Stimulated activated CD4-positive, alpha-beta T cell treated with anti-CD3 and anti-CD28 coated beads, TNF-alpha, amount 100 ng/mL, for 1 hour (primary cell): ENCODE measurements at places on chromosomes 3 and 15.

DNA sequence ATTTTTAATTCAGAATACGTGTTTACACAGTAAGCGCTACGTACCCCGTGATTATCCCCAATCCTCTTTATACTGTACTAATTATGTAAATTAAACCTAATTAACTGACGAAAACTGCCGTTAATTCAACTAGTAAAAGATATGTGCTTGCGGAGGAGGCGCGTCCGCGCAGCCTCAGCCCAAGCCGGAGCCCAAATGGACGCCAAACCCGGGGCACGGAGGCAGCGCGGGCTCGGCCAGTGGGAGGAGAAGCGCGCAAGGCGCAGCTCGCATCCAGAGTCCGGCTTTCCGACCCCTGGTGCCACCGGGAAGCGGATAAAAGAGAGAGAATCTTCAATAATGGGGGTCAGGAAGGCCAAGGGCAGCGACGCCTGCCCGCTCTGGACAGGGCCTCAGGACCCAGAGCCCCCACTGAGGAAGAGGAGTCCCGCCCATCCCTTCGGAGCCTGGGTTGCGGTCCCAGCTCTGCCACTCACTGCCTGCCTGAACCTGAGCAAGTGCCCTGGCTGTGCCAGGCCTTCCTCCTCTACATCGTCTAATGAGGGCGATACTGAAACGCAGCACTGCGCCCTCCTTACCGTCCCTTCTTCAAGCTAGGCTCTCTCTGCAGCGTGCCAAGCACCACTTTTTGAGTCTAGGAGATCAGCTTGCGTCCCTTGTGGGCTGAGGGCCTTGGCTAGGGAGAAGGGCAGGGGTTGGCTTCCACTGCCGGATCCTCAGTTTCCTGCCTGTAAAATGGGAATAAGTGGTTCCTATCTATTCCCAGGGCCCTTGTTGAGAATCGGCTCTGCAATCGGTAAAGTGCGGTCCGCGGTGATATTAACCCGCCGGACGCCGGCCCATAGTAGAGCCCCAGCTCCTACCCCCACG lies 5.0 kb upstream of the SKOR1 start:
- no peak for DNase-seq

- DNase-seq: no peak
Observed at GRCh38 chr3:9951126-9951525, 1.1 kb downstream of the PRRT3 start.

- no peak for DNase-seq
Observed at GRCh38 chr3:171803044-171803443, 7.2 kb downstream of the PLD1 start.

DNA sequence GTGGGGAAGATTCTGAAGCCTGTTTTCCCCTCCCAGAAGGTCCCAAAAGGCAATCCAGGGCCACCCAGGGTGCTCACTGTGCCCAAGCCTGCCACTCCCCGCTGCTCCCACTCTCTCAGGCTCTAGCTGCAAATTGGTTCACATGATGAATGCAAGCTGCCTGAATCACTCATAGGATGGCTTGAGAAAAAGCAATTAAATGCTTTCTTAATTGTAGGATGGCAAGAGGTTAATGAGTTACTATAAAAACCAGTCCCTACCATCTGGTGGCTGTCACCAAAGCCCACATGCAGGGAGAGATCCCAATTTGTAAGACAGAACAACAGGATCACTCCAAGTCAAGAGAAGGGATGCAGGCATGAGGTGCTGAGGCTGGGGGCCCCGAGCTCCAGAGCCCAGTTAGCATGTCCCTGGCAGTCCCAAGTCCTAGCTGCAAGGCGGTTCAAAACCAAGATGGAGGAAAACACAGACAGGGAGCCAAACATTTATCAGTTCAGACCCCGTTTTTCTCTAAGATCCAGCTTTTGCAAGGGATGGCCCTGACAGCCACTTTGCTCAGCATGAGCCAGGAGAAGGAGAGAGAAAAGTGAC lies 207.1 kb downstream of the UACA start:
- DNase-seq: no peak

DNA sequence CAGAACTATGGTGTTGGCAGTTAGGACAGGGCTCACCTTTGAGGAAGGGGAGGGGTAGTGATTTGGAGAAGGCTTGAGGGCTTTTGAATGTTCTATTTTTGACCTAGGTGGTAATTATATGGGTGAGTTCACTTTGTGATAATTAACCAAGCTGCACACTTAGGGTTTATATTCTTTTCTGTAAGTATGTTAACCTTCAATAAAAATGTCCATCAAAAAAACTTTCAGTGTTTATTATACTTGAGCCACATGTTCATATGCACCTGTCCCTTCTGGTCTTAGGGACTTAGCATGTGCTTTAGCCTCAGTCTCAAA lies 28.4 kb downstream of the PDE8A start:
- no peak for DNase-seq

GRCh38 chr15:67267951-67268941 lies 13.7 kb downstream of the IQCH start:
- DNase-seq: no peak

DNA sequence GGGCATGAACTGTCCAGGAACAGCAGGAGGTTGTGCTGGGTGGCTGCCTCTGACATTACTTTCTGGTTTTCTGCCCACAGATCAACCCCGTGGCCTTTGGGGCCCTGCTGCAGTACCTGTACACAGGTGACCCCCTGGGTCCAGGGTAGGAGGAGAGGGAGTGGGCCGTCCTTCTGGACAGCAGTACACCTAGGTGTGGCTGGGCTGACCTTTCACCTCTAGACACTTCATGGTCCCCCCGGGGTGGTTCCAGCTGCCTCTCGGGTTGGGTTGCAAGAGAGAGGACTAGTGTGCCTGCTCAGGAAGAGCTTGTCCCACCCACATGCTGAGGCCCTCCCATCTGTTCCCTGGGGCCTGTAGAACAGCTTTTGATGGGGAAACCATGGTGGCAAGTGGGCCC lies 3.7 kb downstream of the ABTB1 start:
- no peak for DNase-seq

- no peak for DNase-seq
Observed at GRCh38 chr15:72800833-72801481, 17.4 kb upstream of the ADPGK start.

GRCh38 chr3:49511639-49512038 lies 41.6 kb downstream of the DAG1 start:
- DNase-seq: no peak

DNA sequence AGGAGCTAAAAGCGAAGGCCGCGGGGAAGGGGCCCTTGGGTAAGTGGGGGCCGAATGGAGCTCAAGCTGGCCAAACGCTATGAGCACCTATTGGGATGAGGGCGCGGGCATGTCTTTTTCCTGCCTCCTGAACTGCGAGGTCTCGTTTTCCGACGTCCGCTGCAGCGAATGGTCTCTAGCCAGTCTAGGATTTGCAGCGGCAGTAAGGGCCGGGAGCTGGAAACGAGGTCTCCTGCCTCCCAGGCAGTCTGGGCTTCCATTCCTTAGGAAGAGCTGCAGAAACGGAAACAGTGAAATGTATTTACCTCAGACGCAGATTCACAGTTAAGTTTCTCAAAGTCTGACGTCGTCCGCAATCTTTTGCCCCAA lies 517 bp downstream of the TMA7 start:
- DNase-seq: no peak

DNA sequence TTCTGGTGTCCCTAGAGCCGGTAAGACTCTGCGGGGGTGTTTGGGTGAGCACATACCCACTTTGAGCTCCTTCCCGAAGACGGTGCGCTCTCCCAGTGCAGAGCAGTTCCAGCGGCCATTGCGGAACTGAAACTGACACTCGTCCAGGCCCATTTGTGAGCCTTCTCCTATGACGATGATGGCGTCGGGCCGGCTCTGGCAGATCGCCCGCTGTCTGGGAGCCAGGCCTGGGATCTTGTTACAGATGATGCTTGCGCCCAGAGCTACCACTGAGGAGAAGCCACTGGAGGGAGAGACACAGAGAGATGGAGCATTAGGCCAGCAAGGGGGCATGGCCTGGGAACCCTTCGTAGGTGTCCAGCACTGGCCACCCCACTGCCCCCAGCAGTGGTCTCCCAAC lies 5.0 kb downstream of the WNT7A start:
- DNase-seq: no peak

DNA sequence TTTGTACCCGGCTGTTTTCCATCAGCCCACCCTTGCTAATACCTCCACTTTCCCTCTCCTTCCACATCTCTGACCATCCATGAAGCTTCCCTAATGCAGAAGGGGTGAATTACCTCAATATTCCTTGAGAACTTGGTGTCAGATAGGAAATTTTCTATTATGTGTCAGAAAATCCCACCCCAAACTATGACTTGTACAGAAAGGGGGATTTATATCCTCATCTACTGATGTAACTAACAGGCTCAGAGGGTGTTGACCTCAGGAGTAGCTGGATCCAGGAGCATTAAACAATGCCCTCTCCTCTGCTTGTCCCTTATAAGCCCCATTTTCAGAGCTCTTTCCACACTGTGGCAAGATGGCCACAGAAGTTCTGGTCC lies 242.8 kb upstream of the TLE3 start:
- no peak for DNase-seq

DNA sequence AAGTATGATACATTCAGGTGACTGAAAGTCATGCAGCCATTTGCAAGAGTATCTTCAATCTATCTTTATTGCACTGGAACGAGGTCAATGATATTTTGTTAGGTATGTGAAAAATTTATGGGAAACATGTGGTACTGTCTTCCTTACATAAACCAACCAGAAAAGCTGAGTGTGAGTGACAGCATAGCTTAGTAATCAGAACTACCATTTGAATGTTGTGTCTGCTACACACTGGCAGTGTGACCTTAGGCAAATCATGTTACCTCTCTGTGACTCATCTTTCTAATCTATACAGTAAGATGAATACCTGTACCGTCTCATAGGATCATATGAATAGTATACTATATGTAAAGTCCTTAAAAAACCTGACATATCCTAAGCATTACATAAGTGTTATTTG lies 337.9 kb upstream of the IL12A start:
- no peak for DNase-seq

DNA sequence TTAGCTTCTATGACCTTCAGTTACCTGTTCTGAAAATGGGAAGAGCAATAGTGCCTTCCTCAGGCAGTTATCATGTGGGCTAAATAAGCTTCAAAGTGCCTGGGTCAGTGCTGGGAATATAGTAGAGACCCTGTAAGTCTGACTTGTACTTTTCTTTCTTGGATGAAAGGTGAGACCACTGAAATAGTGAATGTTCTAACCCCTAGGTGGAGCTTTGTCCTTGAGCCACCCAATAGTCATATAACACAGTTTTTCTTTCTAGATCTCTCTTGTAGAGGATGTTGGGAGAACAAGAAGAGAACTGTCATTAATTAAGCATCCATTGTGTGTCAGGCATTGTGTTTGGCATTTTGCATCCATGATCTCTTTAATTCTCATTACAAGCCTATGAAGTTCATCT lies 13.0 kb upstream of the BFSP2 start:
- DNase-seq: no peak

- no peak for DNase-seq
Observed at GRCh38 chr3:177594096-177594495, 396.8 kb upstream of the TBL1XR1 start.

DNA sequence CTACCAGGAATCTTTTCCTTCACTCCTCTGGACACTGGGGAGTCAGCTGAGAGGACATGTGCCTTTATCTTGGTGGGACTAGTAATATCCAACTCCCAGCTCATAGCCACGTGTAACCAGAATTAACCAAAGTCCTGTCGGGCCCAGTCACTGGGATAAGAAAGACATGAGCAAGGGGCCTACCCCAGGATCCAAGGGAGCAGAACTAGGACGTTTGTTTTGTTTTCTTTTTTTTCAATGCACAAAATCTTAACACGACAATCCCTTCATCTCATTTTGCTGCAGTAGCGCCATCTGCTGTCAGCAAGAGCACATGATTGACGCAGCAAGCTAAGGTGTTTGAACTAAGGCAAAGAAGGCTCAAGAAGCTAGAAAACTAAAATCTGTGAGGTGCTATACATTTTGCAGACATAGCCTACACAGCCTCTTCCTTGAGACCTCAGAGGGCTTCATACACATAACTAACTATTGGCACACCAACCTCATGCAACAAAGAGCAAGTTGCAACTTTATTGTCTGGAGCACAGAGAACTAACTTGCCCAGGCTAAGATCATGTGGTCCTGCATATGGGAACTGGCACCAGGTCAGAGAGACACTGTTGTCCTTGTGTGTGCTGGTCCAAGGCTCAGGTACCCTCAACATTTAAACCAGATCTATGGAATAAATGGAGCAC lies 43.6 kb downstream of the RLBP1 start:
- peak; percentile 43 for DNase-seq

GRCh38 chr15:67836477-67836876 lies 3.4 kb downstream of the RNU6-1 start:
- no peak for DNase-seq

- no peak for DNase-seq
Observed at GRCh38 chr3:139934613-139935015, 371 bp upstream of the CLSTN2 start.

GRCh38 chr3:69012100-69012799 lies 1.2 kb downstream of the EOGT start:
- no peak for DNase-seq

GRCh38 chr3:32226875-32227500 lies 11.5 kb upstream of the CMTM8 start:
- DNase-seq: no peak

DNA sequence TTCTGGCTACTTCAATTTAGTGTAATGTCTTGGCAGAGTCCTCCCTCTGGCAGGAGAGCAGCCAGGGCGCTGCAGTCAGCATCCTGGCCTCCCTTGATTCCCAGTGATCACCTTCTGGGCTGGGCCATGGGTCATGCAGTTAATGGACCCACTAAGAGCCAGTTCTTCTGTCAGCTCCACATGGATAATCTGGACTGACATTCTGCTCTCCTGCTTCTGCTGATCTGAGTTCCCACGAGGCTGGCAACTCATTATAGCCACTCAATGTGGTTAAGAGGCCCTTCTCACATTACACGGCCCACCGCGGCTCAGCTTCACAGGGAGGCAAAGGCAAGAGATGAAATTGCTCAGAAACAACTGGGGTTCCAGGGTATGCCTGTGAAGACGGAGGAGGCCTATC lies 94.0 kb downstream of the WDR76 start:
- DNase-seq: no peak

GRCh38 chr3:71498543-71498942 lies 85.0 kb downstream of the FOXP1 start:
- no peak for DNase-seq

DNA sequence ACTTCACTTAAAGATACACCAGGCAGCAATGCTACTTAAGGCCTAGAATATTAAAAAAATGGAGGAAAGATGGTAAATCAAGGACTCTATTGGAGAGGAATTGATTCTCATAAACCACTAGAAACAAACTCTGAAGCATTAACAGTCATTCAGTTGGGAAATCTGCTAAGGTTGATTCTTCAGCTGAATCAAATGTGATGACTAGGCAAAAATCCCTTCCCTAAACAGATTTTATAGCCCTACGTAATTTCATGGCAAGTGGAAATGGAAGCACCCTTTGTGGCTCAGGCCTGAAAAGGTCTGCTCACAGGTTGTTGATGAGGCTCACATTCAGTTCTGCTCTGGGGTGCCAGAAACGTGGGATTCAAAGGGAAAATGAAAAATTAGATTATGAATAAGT lies 38.8 kb upstream of the ARL14 start:
- DNase-seq: no peak

DNA sequence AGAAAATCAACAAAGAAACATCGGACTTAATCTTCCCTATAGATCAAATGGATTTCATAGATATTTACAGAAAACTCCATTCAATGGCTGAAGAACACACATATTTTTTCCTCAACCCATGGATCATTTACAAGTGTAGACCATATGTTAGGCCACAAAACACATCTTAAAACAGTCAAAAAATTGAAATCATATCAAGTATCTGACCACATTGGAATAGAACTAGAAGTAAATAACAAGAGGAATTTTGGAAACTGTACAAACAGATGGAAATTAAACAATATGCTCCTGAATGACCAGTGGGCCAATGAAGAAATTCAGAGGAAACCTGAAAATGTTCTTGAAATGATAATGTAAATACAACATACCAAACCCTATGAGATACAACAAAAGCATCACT lies 323.1 kb upstream of the GPR149 start:
- no peak for DNase-seq
